ENCODE measurements at places on chromosomes 3 and 15.

- DNase-seq: no peak
Observed at GRCh38 chr3:52084954-52085680, 28.7 kb upstream of the DUSP7 start.

GRCh38 chr3:73009008-73009407 is 12.4 kb downstream of the PPP4R2 start:
- no peak for DNase-seq

- DNase-seq: no peak
Observed at GRCh38 chr3:110272525-110272924, 799.1 kb upstream of the NECTIN3 start.

DNA sequence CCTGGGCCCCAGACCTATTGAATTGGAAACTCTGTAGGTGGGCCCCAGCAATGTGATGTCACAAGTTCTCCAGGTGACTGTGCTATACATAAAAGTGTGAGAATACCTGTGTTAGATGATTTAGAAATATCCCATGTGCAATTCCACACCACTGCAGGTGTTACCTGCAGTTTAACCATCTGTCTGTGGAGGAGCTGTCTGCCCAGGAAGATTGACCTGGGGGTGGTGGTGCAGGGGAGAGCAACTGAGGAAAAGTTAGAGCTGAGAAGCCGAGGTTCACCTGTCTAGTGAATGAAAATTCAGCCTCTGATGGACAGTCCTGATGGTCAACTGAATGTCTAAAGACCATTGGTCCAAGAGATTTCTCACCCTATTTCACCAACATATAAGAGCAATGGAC is 132.2 kb upstream of the SLC24A5 start:
- no peak for DNase-seq

DNA sequence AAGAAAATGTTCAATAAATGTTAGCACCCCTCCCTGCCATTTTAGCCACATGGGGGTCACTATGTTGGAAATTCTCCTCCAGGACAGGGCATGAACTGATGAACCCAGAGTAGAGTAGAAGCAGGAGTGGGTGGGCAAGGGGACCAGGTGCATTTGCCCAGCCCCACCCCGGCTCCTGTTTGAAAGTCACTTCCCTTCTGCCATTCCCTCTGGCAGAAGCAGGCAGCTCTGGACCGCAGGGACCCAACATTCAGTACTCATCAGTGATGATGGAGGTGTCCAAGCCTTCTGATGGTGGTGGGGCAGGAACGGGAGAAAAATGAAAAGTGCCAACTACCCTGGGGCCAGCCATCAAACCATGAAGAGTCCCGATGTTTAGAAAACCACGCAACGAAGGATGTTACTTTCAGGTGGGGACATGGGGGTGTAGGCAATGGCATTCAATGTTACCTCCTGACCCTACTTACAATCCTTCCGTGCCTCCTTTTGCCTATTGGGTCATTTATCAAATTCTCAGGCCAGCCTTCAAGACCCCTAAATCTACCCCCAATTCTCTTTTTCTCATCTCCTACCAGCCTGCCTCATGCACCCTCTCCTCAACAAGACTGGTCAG is 17.2 kb downstream of the UBAP1L start:
- DNase-seq: no peak

DNA sequence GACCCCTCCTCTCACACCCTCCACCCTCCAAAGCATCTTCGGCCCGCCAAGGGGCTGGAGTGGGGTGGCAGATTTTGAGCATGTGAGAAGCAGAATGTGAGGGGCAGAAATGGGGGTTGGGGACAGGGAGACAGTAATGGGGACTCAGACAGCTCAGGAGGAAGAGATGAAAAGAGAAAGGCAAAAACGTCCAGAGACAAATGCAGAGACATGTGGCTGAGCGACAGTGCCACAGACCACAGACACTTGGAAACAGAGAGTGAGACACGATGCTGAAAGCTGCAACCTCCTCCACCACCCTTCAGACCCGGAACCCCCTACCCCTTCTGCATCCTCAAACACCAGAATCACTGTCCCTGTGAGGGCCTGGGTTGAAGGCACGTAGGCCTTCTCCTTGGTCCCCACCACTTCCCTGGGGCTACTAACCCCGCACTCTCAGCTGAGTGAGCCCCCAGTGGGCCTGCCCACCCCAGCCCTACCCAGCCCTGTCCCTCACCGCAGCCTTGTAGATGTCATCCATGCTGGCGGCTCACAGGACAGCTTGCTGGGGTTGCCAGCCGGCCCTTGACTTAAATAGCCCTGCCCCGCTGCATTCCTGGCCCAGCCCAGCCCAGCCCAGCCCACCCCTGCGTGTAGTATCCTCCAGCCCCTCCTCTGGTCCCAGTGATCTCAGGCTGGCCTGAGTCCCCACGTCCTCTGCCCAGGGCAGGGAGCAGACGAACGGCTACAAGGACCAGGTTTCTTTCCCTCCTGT is at the start of gene TNNC1:
Gene TNNC1, minus strand, starts transcription at position 546 of the 754 bp plus-strand sequence. Its CDS starts 26 bp downstream, at position 520.
- no peak for DNase-seq

GRCh38 chr3:170610321-170610884 is 24.5 kb upstream of the SLC7A14 start:
- no peak for DNase-seq

GRCh38 chr3:155871746-155872158 is 1.3 kb downstream of the GMPS start:
- DNase-seq: no peak

DNA sequence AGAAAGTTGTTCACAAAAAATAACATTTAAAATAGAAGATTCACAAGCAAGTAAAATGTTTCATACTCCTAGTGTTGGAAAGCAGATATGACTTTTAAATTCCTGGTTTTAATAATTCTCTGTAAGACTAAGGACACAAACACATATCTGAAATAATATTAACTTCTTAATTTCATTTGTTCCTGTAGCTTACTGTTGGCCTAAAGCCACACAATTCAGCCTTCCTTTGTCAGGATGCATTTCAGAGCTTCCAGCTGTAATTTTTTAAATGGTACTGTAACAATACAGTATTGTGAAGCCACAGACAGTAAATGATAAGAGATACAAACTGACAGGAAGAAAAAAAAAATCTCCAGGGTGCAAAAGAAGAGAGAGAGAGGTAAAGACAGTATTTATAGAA is 84.2 kb downstream of the TMCC1 start:
- no peak for DNase-seq

GRCh38 chr15:40808861-40809450 is 1.7 kb upstream of the DNAJC17 start:
- no peak for DNase-seq

DNA sequence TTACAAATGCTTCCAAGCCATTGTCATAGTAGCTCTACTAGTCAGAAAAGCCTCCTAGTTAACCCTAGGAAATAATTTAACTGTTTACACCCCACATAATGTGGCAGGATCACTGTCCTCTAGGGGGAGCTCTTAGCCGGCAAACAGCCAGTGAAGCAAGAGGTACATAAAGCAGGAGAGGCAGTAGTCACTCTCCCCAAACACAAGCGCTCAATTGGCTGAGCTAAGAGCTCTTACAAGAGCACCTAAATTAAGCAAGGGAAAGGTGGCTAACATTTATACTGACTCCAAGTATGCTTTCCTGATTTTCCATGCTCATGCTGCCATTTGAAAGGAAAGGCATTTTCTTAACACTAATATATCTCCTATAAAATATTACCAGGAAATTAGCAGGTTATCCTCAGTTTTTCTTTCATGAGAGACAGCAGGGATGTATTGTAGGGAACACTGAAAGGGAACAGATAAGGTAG is 37.6 kb downstream of the NCEH1 start:
- DNase-seq: no peak

DNA sequence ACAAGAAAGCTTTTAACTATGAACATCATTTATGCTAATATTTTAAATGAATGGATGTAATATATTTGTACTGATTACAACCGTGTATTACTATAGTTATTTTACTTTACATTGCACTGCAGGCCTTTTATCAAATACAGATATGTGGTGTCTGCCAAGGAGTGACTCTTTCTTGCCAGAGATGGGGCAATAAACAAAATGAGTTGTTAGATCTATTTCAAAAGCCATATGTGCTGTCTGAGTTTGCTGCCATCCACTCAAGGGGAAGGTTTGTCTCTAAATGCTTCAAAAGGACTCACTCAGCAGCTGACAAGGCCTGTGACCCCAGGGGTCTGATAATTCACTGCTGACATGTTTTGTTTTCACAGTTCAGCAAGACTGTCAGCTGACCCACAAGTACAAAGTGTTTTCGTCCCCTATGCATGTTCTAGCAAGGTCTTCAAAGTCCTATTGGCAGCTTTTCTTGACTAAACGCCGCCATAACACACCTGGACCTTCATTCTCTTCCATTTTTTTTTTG is 41.3 kb upstream of the ZBED2 start:
- DNase-seq: no peak

DNA sequence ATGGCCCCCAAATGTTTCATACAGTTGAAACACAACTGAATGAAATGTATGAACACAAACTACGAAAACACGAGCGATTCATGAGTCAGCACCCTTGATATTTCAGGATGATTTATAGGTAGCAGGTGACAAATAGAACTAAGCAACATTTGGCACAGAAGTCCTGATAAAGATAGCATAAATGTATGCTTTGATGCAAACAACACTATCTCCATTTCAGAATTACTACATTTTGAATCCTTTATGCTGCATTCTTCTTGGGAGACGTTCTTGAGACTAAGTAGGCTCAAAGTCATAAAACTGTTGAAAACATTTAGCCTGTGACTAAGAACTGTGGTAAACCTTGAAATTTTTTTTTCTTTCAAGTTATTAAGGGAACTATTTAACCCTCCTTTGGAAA is 200.3 kb upstream of the ICE2 start:
- DNase-seq: no peak

DNA sequence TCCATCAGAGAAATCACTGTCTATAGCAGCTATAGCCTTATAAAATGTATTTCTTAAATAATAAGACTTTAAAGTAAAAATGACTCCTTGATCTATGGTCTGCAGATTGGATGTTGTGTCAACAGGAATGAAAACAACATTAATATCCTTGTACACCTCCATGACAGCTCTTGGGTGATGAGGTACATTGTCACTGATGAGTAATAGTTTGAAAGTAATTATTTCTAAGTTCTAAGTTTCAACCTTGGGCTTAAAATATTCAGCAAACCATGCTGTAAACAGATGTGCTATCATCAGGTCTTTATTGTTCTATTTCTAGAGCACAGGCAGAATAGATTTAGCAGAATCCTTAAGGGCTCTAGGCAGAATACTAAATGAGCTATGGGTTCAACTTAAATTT is 568.2 kb upstream of the BCHE start:
- no peak for DNase-seq

- DNase-seq: no peak
Observed at GRCh38 chr3:176953106-176954060, 243.9 kb downstream of the TBL1XR1 start.

- no peak for DNase-seq
Observed at GRCh38 chr15:48642795-48643194, 2.7 kb downstream of the FBN1 start.

DNA sequence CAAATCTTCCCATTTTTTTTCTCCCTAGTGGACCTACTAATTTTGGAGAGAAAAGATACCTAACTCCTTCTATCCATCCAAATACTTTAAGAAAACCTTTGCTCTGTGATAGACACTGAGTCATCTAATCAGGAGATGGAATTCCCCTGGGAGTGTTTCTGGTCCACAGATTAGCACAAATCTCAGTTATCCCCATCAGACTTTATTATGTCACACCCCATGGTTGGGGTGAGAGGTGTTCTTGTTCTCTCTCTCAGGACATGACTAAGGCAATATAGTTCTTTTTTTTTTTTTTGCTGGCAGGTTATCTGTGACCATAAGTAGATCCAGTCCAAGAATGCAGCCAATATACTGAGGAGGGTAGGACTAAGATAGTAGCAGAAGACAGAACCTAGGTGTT is 15.8 kb downstream of the SLC9A9 start:
- DNase-seq: no peak

GRCh38 chr3:129384594-129385323 is 43.7 kb downstream of the EFCAB12 start:
- DNase-seq: no peak

DNA sequence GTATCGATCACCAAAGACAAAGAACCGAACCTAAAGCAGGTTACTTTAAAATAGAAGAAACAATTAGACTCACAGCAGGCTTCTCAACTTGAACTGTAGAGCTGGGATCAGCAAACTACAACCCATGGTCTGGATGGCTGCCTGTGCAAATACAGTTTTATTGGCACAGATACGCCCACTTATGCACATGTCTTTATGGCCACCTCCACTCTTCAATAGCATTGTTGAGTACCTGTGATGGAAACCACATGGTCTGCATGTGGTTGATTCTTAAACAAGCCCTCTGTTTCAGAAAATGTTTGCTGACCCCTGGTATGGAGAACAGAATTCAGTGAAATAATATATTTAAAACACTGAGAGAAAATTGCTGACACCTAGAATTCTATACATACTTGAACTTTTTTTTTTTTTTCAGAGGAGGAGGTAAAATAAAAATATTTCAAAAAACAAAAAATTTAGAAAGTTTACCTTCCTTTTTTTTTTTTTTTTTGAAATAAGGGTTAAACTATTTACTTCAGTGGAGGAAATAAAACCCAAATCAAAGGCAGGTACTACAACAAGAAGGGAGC is 263.8 kb upstream of the ATP10A start:
- no peak for DNase-seq

DNA sequence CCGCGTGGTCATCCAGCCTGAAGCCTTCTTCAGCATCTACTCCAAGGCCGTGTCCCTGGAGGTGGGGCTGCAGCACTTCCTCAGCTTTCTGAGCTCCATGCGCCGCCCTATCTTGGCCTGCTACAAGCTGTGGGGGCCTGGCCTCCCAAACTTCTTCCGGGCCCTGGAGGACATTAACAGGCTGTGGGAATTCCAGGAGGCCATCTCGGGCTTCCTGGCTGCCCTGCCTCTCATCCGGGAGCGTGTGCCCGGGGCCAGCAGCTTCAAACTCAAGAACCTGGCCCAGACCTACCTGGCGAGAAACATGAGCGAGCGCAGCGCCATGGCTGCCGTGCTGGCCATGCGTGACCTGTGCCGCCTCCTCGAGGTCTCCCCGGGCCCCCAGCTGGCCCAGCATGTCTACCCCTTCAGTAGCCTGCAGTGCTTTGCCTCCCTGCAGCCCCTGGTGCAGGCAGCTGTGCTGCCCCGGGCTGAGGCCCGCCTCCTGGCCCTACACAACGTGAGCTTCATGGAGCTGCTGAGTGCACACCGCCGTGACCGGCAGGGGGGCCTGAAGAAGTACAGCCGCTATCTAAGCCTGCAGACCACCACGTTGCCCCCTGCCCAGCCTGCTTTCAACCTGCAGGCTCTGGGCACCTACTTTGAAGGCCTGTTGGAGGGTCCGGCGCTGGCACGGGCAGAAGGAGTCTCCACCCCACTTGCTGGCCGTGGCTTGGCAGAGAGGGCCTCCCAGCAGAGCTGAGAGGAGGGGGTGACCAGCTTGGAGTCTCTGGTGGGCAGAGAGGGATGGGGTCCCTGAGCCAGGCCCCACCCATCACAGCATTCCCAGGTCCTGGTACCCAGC is 37.9 kb downstream of the GOLGA6A start:
- DNase-seq: no peak

GRCh38 chr15:83960192-83960829 is 275.3 kb upstream of the GOLGA6L4 start:
- no peak for DNase-seq

- DNase-seq: no peak
Observed at GRCh38 chr3:115658032-115658336, 34.7 kb downstream of the GAP43 start.

GRCh38 chr3:30421266-30421665 is 185.1 kb upstream of the TGFBR2 start:
- no peak for DNase-seq

- peak; percentile 82 for DNase-seq
Observed at GRCh38 chr3:71226565-71227269, 356.8 kb downstream of the FOXP1 start.

All from stimulated activated CD8-positive, alpha-beta memory T cell treated with anti-CD3 and anti-CD28 coated beads, Interleukin-12 subunit alpha, Interleukin-12 subunit beta, amount 100 ng/mL, for 4 hours (primary cell).